Coronary artery (tissue), 2 donors: ENCODE measurements at places on chromosomes 7 and 10.

DNA sequence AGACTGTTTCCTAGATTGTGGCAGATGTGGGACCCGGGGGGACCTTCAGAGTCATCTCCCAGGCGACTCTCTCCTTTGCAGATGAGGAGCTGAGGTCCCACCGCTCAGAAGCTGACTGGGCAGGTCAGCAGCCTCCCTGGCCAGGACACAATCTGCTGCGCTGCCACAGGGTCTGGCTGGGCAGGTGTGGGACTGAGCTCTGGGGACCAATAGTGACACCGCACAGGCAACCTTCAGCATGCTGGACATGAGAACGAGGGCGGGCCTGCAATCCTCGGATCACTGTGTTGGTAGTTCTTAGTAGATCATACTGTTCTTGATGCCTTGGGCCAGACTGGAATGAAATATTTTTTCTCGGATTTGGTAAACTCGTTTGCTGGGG is 20.5 kb upstream of the CRYGN start:
- DNase-seq = no peak

- DNase-seq = no peak
These were observed 71.8 kb upstream of the LRRN3 start for GRCh38 chr7:111018960-111019736.

DNA sequence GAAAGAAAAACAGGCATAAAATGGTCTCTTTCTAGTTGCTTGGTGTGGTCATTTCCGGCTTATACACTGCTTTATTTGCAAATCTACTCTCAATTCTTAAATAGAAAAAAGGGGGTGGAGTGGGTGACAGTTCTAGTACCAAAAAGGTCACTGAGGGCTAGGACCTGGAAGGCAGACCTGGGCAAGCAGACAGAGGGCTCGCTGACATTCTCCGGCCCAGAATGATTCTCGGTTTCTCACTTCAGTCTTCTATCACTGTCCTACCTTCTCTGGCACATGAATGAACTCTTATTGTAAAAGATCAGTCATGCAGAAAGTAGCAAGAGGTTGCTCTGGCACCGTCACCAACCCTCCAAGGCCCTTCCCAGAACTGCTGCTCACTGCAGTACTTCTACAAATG is 54.0 kb downstream of the MALSU1 start:
- DNase-seq = no peak

DNA sequence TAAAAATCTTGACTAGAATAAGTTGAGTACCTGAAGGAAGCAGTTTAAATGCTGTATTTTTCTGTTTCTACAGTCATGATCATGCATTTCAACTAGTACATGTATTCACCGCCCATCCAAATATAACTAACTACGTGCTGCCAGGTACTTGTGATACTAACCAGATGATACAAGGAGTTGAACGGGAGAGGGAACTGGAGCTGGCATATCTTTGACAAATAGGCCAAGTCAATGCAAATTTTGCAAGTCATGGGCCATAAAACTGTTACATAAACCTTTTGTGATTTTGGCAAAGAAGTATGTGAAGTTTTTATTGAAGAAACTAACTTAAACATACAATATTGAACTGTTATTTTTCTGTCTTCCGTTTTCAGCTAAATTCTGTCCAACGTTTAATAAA is 14.5 kb downstream of the NUP42 start:
- DNase-seq = no peak

GRCh38 chr10:22633106-22633505 is 81.3 kb downstream of the PIP4K2A start:
- no peak for DNase-seq

GRCh38 chr10:48894911-48895802 is 44.5 kb downstream of the LRRC18 start:
- no peak for DNase-seq
